Epithelial cell of esophagus (primary cell): ENCODE measurements at places on chromosomes 5 and 9.

DNA sequence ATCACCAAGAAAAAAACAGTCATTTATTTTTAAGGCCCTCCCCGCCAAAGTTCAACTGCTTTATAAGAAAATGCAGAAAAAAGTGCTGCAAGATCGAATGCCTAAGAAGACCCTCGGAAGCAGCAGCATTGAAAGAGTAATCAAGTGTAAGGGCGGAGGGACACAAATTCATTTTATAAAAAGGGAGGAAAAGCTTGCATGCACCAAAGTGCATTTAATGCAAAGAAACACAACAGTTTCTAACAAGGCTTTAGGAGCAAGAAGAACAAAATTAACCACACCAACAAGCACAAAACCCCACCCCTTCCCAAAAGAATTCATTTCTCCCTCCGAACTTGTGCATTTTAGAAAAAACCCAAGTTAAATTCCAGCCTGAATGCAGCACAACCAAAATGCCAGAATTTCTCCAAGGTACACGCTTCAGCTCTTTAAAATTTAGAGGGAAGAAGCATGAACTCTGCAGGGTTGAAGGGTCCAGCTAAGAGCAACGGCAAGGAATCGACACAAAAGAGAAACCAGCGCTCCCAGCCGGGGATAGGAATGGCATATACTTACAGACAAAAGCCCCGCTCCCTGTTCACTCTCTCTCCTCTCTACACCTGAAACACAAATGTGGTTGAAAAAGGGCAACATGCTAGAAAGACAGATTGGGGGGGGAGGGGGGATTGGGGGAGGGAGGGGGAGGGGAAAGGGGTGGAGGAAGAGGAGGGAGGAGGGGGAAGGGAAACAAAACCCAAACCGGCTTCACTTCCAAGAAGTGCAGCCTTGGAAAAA, at the start of gene NREP:
Gene NREP, minus strand, starts transcription at position 614 of the 774 bp plus-strand sequence. CDS start 1,422 bp downstream, outside the sequence.
- no peak for DNase-seq

GRCh38 chr5:176736931-176737745, 73.2 kb upstream of the UNC5A start:
- DNase-seq: no peak

GRCh38 chr5:110053824-110054223, 364.1 kb downstream of the MAN2A1 start:
- DNase-seq: no peak

GRCh38 chr9:129105857-129106694, 4.5 kb downstream of the CRAT start:
- no peak for DNase-seq

- no peak for DNase-seq
Measured at GRCh38 chr5:177590406-177590805, 1.6 kb upstream of the TMED9 start.

GRCh38 chr5:139984816-139985215, 58.3 kb downstream of the NRG2 start:
- peak; percentile 81 for DNase-seq

- peak; percentile 90 for DNase-seq
Measured at GRCh38 chr5:157955541-157956172, 96.7 kb upstream of the CLINT1 start.

- no peak for DNase-seq
Measured at GRCh38 chr9:137123468-137123837, 8.9 kb upstream of the DPP7 start.

DNA sequence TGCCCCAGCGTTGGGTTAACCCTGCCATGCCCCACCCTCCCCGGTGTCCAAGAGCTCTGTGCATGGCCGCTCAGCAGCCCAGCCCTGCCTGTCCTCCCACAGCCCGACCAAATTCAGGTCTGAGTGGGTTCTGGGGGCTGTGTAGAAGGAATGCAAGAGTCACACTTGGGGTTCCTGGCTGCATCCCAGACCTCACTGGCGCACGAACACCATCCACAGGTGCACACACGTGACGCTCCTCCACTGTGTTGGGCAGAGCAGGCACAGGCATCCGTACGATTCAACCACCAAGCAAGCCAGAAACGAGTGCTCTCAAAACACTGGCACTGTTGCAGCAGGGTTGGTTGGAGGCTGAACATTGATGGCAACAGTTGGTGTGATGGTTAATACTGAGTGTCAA, 93.9 kb downstream of the OLFM1 start:
- no peak for DNase-seq

GRCh38 chr5:174409070-174409469, 315.3 kb upstream of the MSX2 start:
- DNase-seq: no peak

DNA sequence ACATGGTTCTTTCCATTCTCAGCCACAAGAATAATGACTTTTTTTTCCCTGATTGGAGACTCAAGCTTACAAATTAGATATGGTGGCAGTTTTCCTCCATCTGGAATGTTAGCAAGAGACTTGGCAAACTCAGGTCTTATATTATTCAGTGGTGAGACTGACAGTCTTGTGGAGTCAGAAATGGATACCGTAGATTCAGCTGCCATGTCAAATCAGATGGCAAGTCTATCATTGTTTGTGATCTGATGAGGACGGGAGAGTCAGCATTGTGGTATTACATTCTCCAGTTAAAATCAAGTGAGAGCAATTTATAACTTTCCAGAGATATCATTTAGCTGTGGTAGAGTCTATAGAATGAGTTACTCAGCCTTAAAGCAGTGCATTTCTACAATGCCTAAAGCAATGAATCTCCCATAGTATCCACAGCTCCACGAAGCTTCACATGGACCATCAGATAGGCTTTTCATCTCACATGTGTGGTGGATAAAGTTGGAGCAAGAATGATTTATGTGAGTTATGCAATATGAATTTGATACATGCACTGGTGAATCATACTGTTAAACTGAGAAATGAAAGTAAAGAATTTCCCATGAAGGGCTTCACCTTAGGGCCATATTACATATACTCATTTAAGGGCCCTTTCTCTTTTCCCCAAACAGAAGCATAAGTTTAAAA, 430.6 kb downstream of the ZNF608 start:
- peak; percentile 66 for DNase-seq

DNA sequence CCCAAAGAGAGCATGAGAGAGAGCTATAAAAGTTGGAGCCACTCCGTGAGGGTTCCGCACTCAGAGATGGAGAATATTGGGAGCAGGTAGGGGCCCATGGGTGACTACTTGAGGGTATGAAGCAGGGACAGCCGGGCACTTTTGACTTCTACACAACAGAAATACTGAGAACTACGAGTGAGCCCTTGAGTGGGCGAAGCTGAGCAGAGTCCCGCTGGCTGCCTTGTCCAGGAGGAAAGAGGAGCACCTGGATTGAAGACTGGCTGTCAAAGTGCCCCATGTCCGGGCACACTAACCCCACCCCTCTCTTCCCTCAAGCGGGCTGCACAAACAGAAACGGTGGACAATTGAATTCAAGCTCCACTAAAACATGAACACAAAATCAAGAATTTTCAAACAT, 33.6 kb downstream of the FYB1 start:
- no peak for DNase-seq

DNA sequence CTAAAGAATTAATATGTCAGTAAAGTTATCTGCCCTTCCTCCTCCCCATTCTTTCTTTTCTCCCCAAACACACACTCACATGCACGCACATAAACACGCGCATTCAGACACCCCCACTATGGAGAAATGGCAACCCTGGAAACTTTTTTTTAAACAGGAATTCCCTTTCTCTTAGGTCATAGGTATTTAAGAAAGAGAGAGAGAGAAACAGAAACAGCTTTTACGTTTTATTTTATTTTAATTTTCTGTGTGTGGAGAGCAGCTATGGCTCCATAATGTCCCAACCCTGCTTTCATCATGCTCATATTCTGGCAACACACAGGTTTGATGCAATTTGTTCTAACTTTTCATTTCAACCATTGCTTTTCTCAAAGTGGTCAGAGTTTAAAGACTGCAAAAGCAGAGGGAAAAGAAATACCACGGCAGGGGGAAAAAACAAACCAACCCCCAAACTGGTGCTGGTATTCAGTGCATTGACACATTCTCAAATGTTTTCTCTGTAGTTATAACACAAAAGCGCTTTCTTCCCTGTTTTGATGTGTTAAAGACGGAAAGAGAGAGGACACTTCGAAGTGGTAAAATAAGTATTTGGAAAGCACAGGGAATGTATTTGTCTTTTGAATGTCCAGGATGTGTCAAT, 126.0 kb upstream of the TMEM161B start:
- no peak for DNase-seq

GRCh38 chr9:110126986-110127864, 80.7 kb downstream of the C9orf152 start:
- DNase-seq: no peak

DNA sequence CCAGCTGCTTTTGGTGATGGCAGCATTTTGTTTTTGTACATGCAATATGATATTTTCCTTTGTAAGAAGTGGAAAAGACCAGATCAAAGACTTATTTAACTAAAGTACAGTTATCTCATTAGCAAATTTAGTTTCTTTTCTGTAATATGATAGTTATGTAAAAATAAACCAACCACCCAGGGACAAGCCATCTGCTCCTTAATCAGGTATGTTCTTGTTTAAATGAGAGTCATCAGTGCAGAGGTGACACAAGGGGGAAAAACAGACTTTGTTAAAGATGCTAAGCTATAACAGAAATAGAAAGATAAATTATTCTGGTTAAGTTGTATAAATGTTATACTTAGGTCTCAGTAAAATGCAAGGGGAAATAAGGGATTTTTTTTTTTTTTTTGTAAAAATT, 805.7 kb upstream of the SEMA6A start:
- DNase-seq: no peak

DNA sequence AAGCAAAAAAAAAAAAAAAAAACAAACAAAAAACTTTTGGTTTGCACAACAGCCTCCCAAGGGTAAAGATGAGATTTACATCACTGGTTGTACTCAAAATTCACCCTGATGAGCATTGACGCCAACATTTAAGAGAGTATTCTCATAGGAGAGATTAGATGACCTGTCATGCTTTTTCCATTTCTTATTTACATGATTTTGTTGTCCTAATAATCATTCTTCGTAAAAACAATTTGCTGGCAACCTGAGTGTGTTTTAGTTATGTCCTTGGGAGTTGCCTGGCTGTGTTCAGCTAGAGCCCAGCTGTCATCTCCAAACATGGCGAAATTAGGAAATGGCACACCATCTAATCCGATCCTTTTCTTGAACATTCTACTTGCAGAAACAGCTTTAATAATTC, 186.4 kb upstream of the MRPS30 start:
- DNase-seq: no peak

DNA sequence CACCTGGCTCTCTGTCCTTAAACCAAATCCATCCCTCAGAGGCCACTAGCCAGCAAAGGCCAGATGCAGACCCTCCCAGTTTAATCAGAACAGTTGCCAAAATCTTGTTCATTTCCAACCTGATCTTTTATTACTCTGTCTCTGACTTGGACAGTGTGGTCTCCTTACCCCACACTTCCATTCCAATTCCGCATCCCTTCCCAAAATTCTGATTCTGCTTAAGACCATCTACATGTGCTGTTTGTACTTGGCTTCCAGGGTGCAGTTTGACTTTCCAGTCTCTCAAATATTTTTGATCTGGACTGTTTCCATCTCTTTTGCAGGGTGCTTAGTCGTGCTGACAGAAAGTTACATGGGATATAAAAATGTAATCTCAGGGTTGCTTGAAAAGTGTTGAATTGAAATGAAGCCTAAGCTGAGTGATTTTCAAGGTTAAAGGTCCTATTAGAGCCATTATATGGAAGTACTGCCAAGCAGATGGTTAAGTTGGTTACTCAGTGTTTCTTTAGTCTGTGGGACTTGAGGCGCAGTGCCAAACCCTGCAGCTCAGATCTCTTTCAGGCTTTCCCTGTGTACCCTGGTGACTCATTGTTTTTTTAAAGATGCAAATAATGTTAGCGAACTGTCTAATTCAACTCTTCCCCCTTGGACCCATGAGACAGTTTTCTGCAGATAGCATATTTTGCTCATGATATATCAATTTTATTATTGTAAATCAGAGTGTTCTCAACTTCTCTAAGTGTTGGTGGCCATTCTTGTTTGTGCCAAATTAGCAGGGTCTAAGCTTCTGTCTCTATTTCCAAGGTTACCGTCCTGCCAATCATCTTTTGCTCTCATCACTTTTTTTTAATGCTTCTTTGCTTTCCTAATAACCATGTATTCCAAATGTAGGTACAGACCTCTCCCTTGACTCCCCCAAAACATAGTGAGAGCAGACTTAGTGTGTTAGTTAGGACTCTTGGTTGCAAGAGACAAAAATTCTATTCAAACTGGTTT, 18.2 kb upstream of the DCP2 start:
- peak; percentile 93 for DNase-seq

- no peak for DNase-seq
Measured at GRCh38 chr5:141811287-141812155, 66.7 kb downstream of the PCDH1 start.

DNA sequence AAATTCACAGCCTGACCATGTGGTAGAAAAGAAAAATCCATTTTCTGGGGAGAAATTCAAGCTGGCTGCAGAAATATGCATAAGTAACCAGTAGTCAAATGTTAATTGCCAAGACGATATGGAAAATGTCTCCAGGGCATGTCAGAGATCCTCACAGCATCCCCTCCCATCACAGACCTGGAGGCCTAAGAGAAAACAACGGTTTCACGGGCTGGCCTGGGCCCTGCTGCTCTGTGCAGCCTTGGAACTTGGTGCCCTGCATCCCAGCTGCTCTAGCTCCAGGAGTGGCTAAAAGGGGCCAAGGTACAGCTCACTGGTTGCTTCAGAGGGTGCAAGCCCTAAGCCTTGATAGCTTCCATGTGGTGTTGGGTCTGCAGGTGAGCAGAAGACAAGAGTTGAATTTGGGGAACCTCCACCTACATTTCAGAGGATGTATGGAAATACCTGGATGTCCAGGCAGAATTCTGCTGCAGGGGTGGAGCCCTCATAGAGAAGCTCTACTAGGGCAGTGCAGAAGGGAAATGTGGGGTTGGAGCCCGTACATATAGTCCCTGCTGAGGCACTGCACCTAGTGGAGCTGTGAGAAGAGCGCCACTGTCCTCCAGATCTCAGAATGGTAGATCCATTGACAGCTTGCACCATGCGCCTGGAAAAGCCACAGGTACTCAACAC, 49.7 kb downstream of the PTBP3 start:
- no peak for DNase-seq

GRCh38 chr9:37978983-37979382, 75.1 kb upstream of the SLC25A51 start:
- no peak for DNase-seq

DNA sequence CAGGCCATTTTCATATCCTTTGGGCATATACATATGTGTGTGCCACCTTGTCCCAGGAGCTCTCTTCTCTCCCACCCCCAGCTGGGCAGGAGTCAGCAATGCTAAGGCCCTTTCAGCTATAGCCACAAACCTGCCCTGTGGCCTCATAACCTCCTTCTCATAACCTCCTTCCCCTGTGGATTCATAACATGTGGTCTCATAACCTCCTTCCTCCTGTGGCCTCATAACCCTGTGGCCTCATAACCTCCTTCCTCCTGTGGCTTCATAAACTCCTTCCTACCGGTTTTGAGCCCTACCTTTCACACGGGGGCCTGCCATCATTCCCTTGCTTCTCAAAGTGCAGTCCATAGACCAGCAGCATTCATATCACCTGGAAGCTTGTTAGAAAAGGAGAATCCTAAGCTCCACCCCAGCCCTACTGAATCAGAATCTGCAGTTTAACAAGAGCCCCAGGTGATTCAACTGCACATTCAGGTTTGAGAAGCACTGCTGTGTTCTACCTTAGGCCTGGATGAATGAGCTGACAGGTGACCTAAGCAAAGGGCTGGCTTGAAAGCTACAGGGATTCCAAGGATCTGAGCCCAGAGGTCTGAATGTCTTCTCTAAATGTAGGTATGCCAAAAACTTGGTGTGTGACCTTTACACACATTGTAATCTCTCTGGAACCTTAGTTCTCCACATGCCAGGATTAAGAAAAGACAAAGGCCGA, 41.9 kb upstream of the PLPP6 start:
- DNase-seq: peak; percentile 77

GRCh38 chr5:37735649-37736347, 104.0 kb downstream of the GDNF start:
- no peak for DNase-seq
